ENCODE measurements at places on chromosomes 11 and 22.

- DNase-seq: no peak
These were observed 9.7 kb upstream of the MICAL3 start for GRCh38 chr22:18034076-18034475.

- DNase-seq: no peak
These were observed 21.2 kb downstream of the CSF2RB start for GRCh38 chr22:36934418-36935312.

DNA sequence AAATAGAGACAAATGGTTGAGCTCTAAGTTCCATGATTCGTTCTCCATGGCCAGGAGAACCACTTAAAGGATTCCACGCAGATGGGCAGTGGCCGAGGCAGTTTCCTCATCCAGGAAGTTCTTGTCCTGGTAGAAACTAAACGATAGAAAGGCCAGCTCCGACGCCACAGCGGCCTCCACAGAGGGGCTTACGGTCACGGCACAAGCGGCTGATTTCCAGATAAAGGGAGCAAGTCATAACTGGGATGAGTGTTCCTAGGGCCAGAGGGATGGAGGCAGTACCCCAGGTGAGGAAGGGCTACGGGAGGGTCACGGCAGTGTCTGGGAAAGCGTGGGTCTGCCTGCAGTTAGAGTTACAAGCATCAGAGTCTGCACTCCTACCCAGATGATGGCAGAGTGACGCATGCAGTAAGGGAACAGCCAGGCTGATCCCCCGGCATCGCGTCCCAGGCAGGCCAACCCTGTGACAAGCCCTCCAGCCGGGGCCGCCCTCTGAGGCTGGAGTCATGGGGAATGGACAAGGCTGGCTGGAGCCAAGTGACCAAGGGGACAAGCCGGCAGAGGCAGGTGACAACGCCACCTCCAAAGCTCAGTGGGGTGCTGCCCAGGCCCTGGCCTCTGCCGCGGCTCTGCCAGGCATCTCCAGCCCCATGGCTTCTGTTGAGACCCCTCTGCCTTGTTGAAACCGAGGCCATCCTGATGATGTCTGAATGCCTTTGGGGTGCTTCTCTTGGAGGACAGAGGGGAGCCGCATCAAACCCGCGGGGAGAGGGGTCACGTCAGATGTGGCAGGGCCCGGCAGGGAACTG lies 475.1 kb downstream of the BRD1 start:
- no peak for DNase-seq

GRCh38 chr11:10208131-10208575 lies 85.9 kb downstream of the SBF2 start:
- no peak for DNase-seq

DNA sequence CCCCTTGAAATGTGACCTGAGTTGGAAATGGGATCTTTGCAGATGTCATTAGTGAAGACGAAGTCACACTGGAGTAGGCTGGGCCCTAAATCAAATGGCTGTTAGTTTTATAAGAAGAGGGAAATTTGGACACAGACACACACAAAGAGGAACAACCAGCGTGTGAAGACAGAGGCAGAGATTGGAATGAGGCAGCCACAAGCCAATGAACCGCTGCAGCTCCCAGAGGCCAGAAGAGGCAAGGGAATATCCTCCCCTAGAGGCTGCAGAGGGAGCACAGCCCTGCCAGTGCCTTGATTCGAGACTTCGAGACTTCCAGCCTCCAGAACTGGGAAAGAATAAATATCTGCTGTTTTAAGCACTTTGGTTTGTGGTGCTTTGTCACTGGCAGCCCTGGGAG lies 484.5 kb downstream of the MN1 start:
- no peak for DNase-seq

GRCh38 chr11:92762121-92762540 lies 207.3 kb upstream of the MTNR1B start:
- DNase-seq: no peak

DNA sequence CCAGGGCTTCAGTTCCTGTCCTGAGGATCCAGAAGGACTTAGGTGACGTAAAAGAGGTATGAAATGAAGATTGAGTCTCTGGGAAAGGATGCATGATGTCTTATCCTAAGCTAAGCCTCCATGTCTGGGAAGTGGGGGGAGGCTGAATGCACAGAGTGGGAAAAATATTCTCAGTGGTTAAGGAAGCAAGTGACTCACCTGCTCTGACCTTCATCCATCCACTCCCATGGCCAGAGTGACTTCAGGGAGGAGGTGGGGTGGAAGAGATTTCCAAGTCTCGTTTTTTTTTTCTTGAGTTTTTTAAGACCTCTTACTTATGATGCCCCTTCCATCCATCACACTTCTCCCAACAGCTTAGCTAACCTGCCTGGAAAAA lies 32.5 kb upstream of the POLD3 start:
- no peak for DNase-seq

DNA sequence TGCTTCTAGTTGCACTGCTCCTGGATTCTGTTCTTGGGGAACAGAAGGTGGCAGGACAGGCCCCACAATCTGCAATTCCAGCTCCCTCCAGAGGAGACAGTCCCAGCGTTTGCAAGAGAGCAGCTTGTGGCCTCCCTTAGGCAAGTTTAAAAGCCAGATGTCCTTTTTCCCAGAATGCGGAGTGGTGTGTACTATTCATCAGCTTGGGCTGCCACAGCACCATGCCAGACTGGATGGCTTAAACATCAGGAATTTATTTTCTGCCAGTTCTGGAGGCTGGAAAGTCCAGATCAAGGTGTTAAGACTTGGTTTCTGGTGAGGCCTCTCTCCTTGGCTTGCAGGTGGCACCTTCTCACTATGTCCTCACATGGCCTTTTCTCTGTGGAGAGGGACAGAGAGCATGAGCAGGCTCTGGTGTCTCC lies 11.7 kb downstream of the MIAT start:
- DNase-seq: no peak

DNA sequence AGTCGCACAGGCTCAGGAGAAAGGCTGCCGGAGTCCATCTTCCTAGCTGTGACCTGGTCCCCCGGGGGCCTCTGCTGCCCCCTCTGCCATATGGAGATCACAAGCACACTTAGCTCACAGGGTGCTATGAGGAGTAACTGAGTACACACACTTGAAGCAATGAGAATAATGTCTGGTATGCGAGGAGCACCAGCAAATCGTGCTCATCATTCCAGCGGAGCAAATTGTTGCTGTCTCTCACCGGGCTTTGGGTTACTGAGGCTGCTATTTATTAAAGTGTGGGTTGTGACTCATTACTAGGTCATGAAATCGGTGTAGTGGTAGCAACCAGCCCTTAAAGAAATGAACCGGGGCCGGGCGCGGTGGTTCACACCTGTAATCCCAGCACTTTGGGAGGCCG lies 48.1 kb upstream of the EIF3D start:
- DNase-seq: no peak

DNA sequence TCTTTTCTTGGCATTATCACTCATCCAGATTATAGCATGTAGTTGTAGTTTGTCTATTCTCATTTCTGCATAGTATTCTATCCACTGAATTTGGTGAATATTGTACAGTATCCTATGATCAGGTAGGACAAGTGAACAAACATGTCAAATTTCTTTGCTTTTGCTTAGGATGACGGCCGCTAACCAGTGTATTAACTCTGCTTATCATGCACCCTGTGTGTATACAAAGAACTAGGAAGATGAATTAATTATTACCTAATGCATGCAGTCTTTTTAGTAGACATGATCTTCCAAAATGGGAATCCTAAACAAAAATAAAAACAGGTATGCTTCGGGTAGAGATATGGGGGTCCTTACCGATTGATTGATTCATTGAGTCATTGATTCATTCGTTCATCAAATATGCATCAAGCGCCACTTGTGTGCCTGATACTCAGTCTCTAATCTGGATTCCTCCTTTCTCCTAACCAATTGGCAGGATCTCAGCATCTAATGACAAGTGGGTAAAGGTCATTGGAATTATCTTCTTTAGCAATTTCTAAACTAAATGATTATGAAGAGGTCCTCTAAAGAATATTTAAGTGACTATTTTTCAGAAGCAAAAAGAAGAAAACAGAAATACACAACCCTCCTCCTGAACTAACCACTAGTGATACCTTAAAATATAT lies 27.9 kb downstream of the PRDM11 start:
- no peak for DNase-seq

GRCh38 chr11:79956061-79956460 lies 515.2 kb upstream of the TENM4 start:
- DNase-seq: no peak

DNA sequence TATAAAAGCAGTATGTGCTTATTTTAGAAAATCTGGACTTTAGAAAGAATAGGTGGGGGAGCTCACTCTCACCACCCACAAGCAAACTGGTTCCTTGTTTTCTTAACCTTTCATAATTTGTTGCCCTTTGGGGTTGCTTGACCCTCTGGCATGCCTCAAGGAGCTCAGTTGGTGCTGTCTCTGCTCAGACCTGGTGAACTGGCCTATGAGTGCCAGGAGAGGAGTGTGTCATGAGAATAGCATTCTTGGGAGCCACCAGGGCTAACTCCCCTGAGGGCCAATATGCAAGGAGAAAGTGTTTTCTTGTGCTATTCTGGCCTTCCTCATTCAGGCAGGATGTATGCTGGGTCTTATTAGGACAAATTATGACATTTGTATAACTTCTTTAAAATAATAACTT lies 21.0 kb upstream of the AMOTL1 start:
- no peak for DNase-seq

- DNase-seq: no peak
These were observed 12.2 kb downstream of the PTDSS2 start for GRCh38 chr11:462107-462890.

GRCh38 chr11:124791626-124792341 lies 8.4 kb downstream of the MSANTD2 start:
- no peak for DNase-seq

- no peak for DNase-seq
These were observed 12.1 kb upstream of the RAC2 start for GRCh38 chr22:37256075-37256726.
